Left lung (tissue), 14 donors: ENCODE measurements at places on chromosomes 3 and 15. TPM values are rescaled to one million over a fixed set of nuclear protein-coding genes. Genes with fewer than 3 reads are reported as not detected.

Gene PARP14
- polyA plus RNA-seq, result 43.2 TPM

Gene ATP13A5
- polyA plus RNA-seq, result 0.69 TPM

Gene CCDC39
- polyA plus RNA-seq, result 6.6 TPM

Gene PATL2
- 1.2 TPM for polyA plus RNA-seq

Gene ACY1
- polyA plus RNA-seq, result 35.7 TPM

Gene MYZAP
- polyA plus RNA-seq, result 60.9 TPM

Gene SUCNR1
- polyA plus RNA-seq, result 0.24 TPM

Gene NDUFAF3
- 72.3 TPM for polyA plus RNA-seq

Gene TGM4
- 0.06 TPM for polyA plus RNA-seq

Gene STAC
- polyA plus RNA-seq, result 0.77 TPM

Gene SLC9A9
- 18.1 TPM for polyA plus RNA-seq

Gene KIF15
- 34.7 TPM for polyA plus RNA-seq

Gene GABRR3
- not detected for polyA plus RNA-seq

Gene BFSP2
- not detected for polyA plus RNA-seq

Gene GPR176
- 4.1 TPM for polyA plus RNA-seq

Gene ONECUT1
- polyA plus RNA-seq, result not detected

Gene GTF2A2
- polyA plus RNA-seq, result 99.9 TPM

Gene IQSEC1
- polyA plus RNA-seq, result 24.9 TPM

Gene CFAP20DC
- 5.8 TPM for polyA plus RNA-seq

Gene GOLGA8M
- 2.9 TPM for polyA plus RNA-seq

Gene CAPN7
- polyA plus RNA-seq, result 66.5 TPM

Gene CCDC66
- polyA plus RNA-seq, result 49.4 TPM

Gene CD200R1
- 3.5 TPM for polyA plus RNA-seq

Gene REC114
- 0.20 TPM for polyA plus RNA-seq

Gene ALG1L2
- 5.4 TPM for polyA plus RNA-seq

Gene STOML1
- 11.3 TPM for polyA plus RNA-seq

Gene TRIP4
- 42.2 TPM for polyA plus RNA-seq

Gene ADGRG7
- polyA plus RNA-seq, result not detected

Gene NR2F2
- 162 TPM for polyA plus RNA-seq

Gene A4GNT
- 0.36 TPM for polyA plus RNA-seq

Gene LRRC49
- polyA plus RNA-seq, result 19.0 TPM

Gene TBC1D23
- polyA plus RNA-seq, result 39.3 TPM

Gene EPB42
- polyA plus RNA-seq, result 3.3 TPM

Gene GP9
- 2.1 TPM for polyA plus RNA-seq

Gene CORO2B
- 20.0 TPM for polyA plus RNA-seq

Gene PLCB2
- 14.4 TPM for polyA plus RNA-seq

Gene NFKBIZ
- 19.2 TPM for polyA plus RNA-seq

Gene GOLGA8T
- polyA plus RNA-seq, result not detected

Gene SPRED1
- polyA plus RNA-seq, result 46.9 TPM

Gene HYKK
- polyA plus RNA-seq, result 6.6 TPM

Gene PLSCR5
- polyA plus RNA-seq, result not detected

Gene MORC1
- polyA plus RNA-seq, result not detected

Gene CMTM8
- 12.0 TPM for polyA plus RNA-seq

Gene KCNH8
- 2.5 TPM for polyA plus RNA-seq

Gene LTF
- 3.7 TPM for polyA plus RNA-seq

Gene TPRG1
- polyA plus RNA-seq, result 1.1 TPM
